NCI-H2171 (cell line): ENCODE measurements at places on chromosomes 7 and 10.

- DNase-seq = peak; percentile 63
Measured at GRCh38 chr7:126803060-126803665, 449.6 kb downstream of the GRM8 start.

DNA sequence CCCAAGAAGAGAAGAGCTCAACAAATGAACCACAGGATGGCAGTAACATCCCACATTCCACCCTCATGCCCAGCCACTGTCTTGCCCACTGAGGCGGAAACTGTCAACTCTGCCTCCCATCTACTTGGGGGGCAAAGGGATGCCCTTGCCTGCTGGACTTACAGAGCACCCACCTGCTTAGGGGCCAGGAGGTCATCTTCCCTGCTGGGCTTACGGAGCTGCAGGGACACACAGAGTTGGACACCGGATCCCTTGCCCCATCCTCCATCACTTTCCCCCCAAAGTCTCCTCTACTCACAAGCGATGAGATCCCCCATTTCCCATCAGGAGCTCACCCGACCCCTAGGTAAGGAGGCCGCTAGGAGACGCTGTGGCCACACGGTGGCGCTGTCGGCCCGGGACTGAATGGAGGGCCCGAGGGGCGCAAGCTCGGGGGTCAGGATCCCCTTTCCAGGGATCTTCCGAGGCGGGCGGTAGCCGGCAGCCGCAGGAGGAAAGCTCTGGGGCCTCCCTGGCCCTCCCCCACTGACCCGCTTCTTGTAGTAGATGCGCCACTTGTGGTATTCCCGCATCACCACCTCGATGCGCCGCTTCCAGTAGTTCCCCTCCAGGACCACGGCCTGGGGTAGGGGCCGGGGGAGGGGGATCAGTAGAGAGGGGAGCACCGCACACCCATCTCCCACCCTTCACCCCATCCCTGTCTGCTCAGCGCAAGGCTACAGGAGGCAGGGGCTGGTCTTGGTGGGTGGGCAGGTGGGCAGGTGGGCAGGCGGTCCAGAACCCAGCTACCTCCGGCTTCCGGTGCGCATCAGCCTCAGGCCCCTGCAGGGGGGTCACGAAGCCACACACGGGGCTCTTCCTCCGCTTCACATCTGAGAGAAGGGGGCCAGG, 17.3 kb downstream of the MLXIPL start:
- peak; percentile 56 for DNase-seq

- no peak for DNase-seq
Measured at GRCh38 chr10:28248092-28248491, 54.8 kb downstream of the MPP7 start.

- DNase-seq = peak; percentile 36
Measured at GRCh38 chr10:6218692-6219493, 16.2 kb downstream of the PFKFB3 start.

- no peak for DNase-seq
Measured at GRCh38 chr7:47293884-47294555, 287.9 kb downstream of the TNS3 start.

DNA sequence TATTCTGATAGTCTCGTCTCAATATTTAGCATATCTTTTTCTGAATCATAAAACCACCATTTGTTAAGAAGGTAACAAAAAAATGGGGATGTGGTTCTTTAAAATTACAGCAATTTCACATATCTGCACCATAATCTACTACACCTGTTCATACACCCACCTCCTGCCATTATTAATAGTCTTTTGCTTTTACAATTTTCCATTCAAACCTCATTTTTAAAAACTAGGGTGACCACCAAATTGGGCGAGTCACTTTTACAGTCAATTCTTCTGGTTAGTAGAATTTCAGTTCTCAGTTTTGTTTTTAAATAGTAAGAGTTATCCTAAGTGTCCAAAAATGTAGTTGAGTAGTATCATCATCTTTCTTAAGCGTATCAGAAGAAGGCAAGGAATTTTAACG, 48.4 kb upstream of the GSAP start:
- no peak for DNase-seq
